ENCODE measurements at places on chromosomes 3 and 15. TPM values are rescaled to one million over a fixed set of nuclear protein-coding genes. Genes with fewer than 3 reads are reported as not detected.

The CHCHD4 gene
- polyA plus RNA-seq = 19.9 TPM

The PYGO1 gene
- polyA plus RNA-seq = 13.5 TPM

The CMTM7 gene
- 54.2 TPM for polyA plus RNA-seq

The CCR1 gene
- 2.5 TPM for polyA plus RNA-seq

- DNase-seq = peak; percentile 27
Observed at GRCh38 chr3:43855674-43856299, 165.0 kb downstream of the ABHD5 start.

DNA sequence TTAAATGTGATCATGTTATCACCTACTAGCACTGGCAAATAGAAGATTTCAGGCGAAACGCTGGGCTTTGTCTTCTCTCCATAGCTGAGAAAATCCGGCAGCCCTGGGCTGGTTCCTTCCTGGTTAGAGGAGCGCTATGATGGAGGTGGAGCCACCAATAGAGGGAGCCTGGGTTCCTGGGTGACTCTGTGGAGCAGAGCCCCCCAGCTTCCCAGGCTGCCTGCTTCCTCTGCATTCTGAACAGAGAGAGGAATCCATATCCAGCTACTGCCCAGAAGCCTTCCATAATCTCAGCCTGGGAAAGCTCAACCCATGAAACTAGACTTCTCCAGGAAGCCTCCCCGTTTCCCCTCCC lies 32.6 kb upstream of the IQSEC1 start:
- DNase-seq = no peak

GRCh38 chr3:106529738-106530137 lies 660.9 kb upstream of the CBLB start:
- DNase-seq = no peak

GRCh38 chr3:94643400-94643799 lies 580.5 kb downstream of the NSUN3 start:
- no peak for DNase-seq

DNA sequence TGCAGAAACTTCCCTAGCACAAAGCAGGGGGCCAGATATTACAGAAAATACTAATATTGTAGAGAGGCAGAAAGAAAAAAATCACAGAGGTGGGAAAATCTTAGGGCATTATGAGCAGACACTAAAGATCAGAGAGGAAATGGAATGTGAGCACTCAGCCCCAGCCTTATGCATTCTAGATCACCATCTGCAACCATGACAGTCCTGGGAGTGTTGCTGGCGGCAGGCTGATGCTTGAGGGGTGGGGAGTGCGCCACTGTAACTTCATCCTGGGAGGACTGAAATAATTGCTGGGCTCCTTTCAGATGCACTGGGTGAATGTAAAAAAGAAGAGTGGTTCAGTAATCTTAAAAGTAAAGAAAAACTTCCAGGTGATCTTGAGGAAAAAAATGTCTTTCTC lies 427.6 kb upstream of the SEMA6D start:
- DNase-seq = no peak

All from renal pelvis (tissue), 12 donors.